ENCODE measurements at places on chromosomes 4 and X. TPM values are rescaled to one million over a fixed set of nuclear protein-coding genes. Genes with fewer than 3 reads are reported as not detected.

GRCh38 chr4:100872811-100873210 is 355.0 kb upstream of the EMCN start:
- DNase-seq, result no peak

Gene EMCN
- total RNA-seq, result not detected

Gene BANK1
- total RNA-seq, result 1.1 TPM

Gene DCAF4L1
- 0.37 TPM for total RNA-seq

DNA sequence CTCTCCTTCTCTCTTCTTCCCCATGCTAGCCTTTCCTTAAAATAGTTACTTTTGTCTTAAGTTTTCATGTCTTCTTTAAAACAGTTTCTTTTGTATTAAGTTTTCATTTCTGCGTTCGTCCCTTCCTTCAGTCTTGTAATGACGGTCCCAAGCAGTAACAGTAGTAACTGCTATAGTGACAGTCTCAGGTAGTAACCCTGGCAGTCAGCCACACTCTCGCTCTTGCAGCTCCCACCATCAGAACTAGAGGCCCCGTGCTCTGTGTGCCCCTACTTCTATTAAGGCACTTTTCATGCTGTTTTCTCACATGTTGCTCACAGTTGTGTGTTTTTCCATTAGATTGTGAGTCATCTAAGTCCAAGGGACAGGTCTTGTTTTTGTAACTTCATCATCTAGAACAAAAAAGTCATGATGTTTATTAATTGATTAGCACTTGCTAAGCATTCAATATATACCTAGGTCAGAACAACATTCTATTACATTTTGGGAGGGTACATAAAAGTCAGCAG is 49.3 kb downstream of the C4orf33 start:
- no peak for DNase-seq

Gene CACNA1F
- not detected for total RNA-seq

Gene RPL39
- total RNA-seq, result 3,088 TPM

- DNase-seq, result no peak
These were observed 252.9 kb upstream of the TTC29 start for GRCh38 chr4:147198411-147199051.

DNA sequence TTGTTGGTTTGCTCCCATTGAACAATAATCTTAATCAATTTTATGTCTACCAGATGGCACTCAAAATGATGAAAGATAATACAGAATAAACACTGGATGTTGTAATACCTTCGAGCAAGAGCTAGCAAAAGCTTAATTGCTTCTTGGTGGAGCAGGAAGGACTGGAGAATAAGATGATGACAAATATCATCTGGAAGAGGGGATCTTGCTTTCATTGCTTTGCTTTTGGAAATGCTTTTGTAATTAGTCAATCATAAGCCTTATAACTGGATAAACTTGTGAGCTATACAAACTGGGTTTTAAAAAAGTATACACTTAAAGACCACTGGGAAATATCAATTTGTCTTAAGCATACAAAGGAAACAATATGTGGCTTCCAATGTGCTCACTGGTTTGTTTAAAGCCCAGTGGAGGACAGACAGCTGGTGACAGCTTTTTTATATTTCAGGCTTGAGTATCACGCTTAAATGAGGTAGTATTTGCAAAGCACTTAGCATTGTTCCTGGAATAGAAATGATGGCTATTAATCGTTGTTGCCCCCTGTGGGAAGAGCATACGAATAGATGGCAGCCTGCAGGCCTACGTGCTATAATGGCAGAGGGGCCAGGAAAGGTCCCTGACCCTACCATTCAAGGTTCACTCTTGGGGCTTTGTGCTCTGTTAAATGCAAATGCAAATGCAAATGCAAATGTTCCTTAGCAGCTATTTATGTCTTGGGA is 61.2 kb downstream of the TMEM150C start:
- DNase-seq, result no peak

DNA sequence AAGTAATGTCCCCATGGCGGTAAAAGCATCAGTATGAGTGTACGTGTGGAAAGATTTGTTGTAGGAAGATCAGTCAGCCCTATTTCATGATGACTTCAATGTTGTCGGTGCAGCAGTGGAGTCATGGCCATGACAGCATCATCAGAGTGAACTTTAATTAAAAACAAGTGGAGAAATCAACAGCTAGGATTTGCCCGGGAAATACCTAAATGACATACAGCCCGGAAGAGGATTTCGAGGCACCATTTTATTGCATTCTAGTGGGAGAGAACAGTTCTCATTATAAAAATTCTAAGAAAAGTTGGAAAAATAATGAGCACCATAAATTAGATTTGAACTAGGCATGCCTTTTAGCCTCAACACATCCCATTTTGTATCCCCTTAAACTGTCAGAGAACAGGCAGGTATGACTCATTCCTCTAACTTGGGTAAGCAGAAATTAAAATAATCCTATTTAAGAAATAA is 170.1 kb downstream of the SHROOM3 start:
- no peak for DNase-seq

- no peak for DNase-seq
These were observed 443.2 kb downstream of the INPP4B start for GRCh38 chr4:142402900-142403299.

Gene IL2RG
- not detected for total RNA-seq

GRCh38 chr4:145493166-145493565 is 11.5 kb downstream of the SMAD1 start:
- no peak for DNase-seq

GRCh38 chr4:122334828-122335227 is 44.0 kb upstream of the ADAD1 start:
- no peak for DNase-seq

DNA sequence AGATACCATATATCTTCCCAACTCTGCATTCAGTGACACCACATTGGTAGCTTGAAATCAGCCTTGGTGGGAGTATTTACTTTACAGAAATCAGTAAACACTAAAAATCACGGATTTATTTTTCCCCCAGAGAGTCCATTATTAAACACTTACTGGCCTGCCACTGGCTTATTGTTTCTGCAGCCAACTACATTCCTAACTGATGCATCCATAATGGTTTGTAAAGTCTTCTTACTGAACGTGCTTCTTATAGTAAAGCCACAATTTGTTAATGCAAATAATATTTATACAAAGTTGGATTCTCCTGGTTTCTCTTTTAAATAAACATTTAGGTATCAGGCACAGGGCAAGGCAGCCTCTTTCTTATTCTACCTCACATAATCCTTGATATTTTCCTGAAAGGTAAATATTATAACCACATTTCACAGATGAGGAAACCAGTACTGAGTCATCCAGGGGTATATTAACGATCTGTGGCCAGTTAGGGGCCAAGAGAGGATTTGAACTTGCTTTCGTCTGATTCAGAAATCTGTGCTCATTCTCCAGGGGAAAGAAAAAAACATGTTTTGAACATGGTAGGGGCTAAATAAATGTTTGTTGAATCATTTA is 136.5 kb downstream of the RAB28 start:
- peak; percentile 7 for DNase-seq

DNA sequence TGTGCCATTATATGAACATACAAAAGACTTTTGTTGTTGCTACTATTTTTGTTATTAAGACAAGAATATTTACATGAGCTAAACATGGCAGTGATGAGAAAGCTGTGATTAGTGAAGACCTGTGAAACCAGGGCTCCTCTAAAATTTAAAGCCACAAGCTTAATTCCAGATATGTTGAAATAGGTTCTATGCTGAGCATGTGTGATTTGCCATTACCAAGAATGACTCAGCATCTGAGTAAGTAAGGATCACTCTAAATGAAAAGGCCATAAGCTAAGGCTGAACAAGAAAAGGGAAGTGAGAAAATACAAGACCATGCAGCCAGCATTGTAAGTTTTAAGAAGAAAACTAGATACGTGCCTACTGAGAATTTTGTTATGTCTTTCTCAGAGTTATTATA is 75.9 kb upstream of the CAMK2D start:
- no peak for DNase-seq

- DNase-seq, result no peak
These were observed 97.1 kb downstream of the IQCM start for GRCh38 chr4:149718500-149718899.

DNA sequence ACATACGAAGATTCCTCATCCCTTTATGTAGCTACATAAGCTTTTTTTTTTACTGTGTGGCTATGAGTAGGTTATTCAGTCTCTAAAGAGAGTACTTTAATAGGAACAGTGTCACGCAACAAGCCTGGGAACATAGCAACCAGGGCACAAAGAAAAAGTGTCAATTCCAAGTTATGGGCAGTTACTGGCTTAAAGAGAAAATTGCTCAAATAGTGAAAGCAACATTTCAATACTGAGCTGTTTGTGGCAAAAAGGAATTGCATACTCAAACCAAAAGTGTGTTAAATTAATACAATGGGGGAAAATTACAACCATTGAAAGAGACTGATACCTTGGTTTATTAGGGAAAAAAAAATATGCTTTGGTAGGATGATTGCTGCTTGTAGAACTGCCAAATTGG is 41.2 kb upstream of the ENOX2 start:
- DNase-seq, result no peak

- DNase-seq, result no peak
These were observed 84.8 kb upstream of the WDR44 start for GRCh38 chrX:118261151-118261550.

- peak; percentile 53 for DNase-seq
These were observed at the start of gene SEL1L3 for GRCh38 chr4:25862411-25863346. SEL1L3 (minus strand) TSS chr4:25862988; CDS start chr4:25862836, 152 bp downstream.

DNA sequence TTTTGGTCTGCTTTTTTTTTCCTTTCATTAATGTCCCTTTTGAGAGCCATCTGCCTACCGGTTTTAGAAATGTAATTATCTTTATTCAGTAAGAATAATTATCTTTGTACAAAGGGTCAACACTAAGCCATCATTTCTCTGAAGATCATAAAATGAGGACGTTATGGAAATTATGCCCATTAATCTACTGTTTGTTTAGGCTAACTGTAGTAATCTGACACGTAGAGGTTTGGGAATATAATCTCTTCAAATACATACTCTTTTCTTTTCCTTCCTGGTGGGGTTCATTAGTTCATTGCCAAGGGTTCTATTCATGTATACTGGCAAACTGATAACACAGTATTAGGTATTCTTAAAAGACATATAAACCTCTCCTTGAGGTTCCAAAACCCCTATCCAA is 3.8 kb upstream of the HSD17B13 start:
- DNase-seq, result no peak

GRCh38 chrX:6052111-6052745 is 176.4 kb downstream of the NLGN4X start:
- no peak for DNase-seq

DNA sequence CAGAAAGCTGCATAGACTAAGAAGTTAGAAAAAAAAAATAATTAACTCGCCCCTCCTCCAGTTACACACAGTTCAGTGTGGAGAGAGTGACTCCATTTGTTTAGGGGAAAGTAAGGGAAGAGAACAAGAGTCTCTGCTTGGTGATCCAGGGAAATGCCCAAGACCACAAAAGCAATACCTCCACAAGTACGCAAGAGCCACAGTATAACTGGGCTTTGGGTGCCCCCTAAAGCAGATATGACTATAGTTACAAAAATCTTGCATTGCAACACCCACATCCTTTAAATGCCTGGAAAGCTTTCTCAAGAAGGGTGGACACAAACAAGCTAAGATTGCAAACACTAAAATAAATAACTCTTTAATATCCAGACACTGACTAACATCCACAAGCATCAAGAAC is 164.2 kb upstream of the NRK start:
- DNase-seq, result no peak

Gene SHROOM4
- 0.15 TPM for total RNA-seq

DNA sequence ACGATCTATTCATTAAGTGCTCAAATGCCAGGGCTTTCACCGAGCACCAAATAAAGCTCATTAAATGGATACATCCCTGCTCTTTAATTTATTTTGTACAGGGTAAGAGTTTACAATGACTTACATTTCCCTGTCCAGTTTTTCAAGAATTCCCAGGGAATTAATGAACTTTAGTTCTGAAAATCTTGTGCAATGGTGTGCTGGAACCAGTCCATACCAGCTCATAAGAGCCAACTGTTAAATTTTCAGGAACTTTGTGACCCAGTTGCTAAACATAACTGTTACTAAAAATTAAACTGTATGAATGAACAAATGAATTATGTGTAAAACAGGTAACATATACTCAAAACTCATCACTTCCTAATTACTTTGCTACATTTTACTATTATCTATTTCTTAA is 191.7 kb upstream of the RASGEF1B start:
- DNase-seq, result no peak

Gene CD38
- total RNA-seq, result not detected

- DNase-seq, result no peak
These were observed 79.8 kb downstream of the NSUN7 start for GRCh38 chr4:40829586-40829985.

DNA sequence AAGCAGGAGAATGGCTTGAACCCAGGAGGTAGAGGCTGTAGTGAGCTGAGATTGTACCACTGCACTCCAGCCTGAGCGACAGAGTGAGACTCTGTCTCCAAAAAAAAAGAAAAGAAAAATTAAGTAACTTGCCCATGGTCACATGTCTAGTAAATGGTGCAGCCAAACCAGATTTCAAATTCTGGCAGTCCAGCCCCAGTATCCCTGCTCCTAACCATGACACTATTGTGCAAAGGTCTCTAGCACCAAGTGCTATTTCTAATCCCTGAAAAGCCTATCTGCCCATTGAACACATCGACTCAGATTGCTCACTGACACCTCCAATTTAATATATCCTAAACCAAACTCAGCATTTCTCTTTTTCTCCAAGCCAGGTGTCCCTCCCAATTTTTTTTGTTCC is 7.6 kb upstream of the LAMP2 start:
- DNase-seq, result no peak

DNA sequence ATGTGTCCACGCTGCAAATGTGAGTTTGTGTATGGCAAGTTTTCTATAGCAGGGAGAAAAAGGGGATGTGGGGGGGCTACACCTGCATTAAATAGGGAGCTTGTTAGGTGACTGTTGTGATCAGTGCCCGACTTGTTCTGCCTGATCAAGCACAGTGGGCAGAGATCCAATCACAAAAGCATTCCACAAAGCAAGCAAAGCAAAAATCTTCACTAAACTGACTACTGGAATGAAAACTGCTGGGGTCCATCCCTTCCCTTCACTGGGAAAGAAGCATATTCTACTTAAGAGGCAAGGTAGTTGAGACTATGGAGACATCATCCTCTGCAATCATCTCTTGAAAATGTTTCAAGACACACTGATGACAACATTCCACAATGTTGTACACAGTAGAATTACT is 5.2 kb downstream of the IRS4 start:
- DNase-seq, result no peak

Gene NLGN4X
- total RNA-seq, result not detected

DNA sequence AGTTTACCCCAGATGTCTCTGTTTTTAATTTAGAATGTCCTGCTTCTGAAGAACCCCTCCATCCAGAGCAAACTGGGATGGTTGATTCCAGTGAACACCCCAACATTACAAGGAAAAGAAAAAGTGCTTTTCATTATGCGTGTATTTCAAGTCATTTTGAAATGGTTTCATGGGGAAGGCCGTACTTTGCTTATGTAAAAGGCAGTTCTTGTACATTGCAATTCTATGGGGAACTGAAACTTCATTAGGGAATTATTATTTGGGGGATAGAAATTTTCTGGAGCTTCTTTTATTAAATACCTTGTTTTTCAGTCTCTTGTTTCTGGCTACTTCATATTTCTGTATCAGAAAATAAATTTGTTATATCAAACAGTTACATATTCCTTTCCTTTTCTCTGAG is 96.9 kb upstream of the ZNF518B start:
- DNase-seq, result no peak

Measured in MG63 (cell line).